Occipital lobe (tissue), 3 donors: ENCODE measurements at places on chromosomes 7 and 10.

DNA sequence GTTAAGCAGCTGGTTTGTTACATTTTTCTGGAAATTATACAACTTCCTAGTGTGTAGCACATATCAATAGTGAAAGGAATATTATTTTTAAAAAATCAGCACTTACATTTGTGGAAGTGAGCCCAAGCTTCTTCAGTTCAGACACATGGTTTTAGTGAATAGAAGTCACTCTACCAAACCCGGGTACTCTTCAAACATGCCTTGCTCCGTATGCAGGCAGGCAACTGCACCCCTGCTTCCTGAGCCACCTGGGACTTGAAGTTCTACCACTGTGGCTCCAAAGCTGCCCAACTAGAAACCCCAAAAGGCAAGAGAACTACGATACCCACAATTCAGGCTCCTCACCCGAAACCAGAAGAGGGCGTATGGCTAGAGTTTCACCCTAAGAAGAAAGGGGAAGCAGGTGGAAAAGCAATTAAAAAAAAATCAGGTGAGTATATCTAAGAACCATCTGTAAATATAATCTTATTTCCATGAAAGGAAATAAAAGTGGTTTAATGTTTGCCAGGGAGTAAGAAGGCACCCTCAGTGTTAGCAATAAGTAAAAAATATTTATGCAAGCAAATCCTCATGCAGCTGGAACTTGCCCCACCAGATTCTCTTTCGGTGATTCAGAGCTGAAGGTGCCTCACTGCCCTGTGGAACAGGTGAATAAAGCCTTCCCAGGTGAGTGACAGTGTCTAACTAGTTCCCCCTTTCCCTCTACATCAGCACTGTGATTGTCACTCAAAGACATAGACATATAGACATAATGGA lies at the start of gene MACC1:
MACC1 (minus strand) TSS at position 192 of the 756 bp plus-strand sequence. CDS start 55,522 bp downstream, outside the sequence.
- no peak for DNase-seq

GRCh38 chr10:110783509-110784107 lies 88.1 kb upstream of the PDCD4 start:
- DNase-seq: no peak

GRCh38 chr10:28948046-28948445 lies 270.7 kb downstream of the BAMBI start:
- DNase-seq: no peak

DNA sequence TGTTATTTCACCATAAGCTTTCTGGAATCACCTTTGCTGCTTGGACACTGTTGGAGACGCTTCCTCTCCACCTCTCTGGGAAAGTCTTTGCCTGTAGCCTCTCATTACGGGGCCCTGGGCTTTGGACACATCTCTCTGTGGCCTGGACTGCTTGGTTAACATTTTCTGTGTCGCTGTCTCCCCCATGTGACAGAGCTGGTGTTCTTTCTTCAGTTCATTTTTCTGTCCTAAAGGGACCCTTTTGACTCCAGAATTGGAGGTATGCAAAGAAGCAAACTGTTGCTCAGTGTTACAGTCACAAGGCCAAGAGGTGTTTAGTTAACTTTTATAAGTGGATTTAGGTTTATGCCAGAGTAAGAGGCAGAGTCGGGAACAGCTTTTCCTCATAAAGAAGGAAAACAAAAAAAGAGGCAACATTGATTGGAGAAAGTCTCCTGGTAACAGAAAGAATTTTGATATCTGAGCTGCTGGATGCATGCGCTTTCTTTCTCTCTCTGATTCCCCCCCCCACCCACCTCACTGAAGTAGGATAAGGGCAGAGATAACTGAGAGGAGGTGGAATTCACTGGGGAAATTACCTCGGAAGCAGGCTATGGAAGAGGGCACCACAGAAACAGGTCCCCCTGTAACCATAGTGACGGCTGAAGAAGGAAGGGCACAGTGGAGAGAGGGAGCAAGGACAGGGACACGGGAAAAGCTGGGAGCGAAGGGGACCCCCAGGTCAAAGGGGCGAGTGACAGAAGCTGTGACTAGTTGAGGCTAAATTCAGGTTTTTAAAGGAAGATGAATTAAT lies 57.8 kb downstream of the LGI1 start:
- no peak for DNase-seq

- no peak for DNase-seq
Observed at GRCh38 chr10:78596556-78596955, 472.2 kb upstream of the ZMIZ1 start.

DNA sequence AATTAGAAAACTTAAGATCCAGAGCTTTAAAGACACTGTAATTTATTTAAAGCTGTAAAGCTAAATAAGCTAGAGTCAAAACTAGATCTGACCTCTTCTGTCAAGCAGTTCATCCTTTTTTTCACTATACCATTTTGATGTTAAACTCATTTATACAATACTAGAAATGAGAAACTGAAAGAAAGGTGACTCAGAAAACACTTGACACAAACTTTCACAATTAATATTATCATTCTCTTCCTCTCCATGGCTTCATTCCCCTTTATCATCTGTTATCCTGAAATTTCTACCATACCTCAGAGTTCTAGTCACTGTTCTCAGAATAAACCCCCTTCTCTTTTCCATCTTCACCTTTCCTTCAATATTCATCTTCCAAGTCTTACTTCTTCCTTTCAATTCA lies 1.3 kb downstream of the FIGNL1 start:
- DNase-seq: no peak

DNA sequence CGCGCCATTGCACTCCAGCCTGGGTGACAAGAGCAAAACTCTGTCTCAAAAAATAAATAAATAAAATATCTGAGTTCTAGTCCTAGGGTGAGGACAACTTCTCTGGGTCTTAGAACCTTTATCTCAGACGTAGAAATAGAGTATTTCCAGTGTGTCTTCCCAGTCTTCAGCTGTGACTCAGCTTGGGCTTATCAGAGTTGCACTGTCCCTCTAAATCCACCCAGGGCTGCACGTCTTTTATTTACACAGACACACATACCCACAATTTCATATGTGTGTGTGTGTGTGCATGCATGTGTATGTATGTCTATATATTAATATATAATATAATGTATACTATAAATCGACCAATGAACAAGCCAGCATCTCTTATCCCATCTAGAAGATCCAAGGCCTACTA lies 13.0 kb upstream of the PDIA4 start:
- no peak for DNase-seq

GRCh38 chr10:28685717-28686116 lies 8.4 kb downstream of the BAMBI start:
- DNase-seq: no peak

- DNase-seq: no peak
Observed at GRCh38 chr10:1297566-1298301, 241.5 kb downstream of the WDR37 start.

DNA sequence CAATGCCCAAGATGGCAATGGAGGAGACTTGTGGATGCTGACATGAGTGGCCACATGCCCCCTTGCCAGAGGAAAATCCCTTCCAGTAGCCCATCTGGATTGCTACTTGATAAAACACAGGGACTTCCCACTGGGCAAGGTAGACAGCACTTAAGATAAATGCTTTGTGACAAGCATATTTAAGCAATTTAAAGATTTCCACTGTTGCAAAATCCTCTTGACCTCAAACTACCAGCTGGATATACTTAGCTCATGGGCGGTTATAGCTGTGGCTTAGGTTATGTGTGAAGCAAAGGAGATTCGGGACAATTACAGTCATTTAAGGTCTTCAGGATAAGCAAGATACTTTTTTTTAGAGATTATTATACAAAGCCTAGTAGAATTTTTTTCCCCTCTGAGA lies 238.1 kb downstream of the BMPER start:
- DNase-seq: no peak

- no peak for DNase-seq
Observed at GRCh38 chr7:30682212-30683083, at the start of gene CRHR2. CRHR2 (minus strand) TSS chr7:30682456; CDS start chr7:30682280, 176 bp downstream.

DNA sequence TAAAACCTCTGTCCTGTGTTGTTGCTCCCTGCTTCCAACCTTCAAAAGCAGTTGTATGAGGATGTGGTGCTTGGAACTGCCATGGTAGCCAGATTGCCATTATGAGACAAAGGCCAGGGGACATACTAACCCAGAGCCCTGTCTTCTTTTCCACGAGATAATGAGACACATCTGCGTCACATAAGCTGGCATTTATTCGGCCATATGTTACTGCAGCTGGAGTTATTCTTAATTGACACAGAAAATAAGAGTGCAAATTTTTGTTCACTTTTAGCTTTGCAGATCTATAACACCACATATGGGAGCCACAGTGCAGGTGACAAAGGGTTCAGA lies 15.5 kb upstream of the PDLIM1 start:
- DNase-seq: no peak

DNA sequence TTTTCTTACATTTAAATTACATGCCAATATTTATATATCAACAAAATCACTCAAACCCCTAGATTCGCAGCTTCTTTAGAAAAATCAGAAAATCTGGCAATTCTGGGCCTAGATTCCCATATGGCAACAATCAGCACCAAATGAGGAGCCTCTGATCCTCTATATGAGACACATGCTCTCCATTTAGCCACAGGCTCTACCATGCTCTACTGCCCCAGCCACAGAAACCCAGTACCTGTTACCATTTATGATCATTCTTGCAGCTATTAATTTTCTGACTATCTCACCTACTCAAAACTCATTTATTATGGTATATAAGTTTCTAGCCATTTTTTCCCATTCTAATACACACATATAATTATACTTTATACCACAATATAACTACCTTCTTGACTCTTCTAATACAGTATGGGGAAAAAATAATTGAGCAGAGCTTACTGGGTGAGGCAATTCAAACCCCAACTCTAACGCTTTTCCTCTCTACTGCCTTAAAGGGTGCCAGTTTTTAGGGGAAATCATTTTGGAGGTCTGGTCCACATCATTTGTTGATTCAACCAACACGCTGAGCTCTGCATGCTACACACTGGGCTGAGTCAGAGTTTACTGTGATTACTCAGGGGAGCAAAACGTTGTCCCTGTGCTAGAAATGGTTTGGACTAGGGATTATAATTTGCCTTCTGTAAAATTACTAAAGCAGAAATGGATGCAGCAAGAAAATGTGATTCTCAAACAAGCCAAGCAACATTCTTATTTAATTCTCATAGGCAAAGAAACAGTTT lies 11.6 kb downstream of the PDLIM1 start:
- DNase-seq: no peak

DNA sequence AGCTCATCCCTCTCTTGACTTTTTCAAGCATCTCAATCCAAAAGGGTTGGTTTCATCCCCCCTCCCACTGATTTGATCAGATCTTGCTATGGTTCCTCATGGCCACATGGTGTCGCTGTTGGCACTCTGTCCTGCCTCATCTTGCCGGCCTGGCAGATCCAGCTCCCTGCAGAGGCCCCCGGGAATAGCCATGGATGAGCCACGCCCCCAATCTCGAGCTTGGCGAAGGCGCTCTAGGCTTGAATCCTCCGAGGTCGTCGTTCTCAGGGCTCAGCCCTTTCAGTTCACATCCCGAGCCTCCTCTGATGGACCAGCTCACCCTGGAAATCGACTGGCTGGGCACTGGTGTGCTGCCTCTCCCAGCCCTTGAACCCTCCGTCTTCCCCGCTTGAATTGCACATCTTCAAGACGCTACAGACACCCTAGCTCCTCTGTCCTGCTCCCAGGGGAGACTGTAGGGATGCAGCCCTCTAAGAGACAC lies 628.7 kb downstream of the TYW1 start:
- DNase-seq: peak; percentile 74

- DNase-seq: no peak
Observed at GRCh38 chr10:19983880-19984565, 167.8 kb downstream of the PLXDC2 start.

GRCh38 chr7:109158246-109158645 lies 588.6 kb downstream of the DNAJB9 start:
- DNase-seq: no peak

DNA sequence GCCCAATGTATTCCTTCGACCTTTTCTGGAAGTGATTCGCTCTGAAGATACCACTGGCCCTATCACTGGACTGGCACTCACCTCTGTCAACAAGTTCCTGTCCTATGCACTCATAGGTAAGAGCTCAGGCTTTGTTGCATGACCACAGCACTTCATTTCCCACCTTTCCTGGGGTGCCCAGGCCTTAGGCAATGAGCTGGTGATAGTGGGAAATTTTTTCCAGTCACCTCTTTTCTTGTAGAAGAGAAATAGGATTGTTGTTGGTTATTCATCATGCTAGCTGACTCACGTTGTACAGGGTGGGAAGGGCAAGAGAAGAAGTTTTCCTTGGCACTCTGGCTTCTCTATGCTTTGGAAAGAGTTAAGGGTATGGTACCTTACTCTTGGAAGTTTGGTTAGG lies 51.4 kb upstream of the NFKB2 start:
- no peak for DNase-seq

- DNase-seq: no peak
Observed at GRCh38 chr10:69893271-69893900, 91.7 kb downstream of the COL13A1 start.

DNA sequence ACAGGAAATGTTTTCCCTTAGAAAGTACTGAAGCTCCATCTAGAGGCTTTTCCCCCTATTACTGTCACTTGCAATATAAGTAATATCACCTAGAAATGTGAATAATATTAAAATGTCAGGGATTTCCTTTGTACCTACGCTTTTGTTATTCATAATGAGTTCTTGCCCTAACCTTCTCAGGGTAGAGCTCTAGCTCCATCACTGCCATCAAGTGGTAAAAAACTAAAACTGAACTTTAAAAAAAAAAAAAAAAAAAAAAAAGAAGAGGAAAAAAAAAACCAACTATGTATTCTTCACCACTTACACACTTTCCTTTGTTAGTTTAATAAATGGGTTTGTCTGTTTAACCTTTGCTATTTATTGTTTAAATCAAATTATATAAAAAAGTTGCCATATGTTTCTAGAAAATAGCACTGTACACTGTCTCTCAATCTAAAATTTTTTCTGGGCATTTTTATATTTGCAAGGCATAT lies 49.9 kb downstream of the DNAJC1 start:
- no peak for DNase-seq

- no peak for DNase-seq
Observed at GRCh38 chr10:78203915-78204818, 170.5 kb downstream of the RPS24 start.

DNA sequence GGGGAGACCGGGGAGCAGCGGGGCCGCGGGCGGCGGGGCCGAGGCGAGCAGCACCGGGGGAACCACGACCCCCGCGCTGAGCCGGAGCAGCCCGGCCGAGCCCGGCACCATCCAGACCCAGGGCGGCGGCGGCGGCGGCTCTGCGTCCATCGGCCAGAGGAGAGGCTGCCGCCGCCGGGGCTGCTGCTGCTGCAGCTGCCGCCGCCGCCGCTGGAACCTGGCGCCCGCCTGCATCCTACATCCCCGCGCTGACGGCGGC lies 190 bp downstream of the TCERG1L start:
- no peak for DNase-seq

DNA sequence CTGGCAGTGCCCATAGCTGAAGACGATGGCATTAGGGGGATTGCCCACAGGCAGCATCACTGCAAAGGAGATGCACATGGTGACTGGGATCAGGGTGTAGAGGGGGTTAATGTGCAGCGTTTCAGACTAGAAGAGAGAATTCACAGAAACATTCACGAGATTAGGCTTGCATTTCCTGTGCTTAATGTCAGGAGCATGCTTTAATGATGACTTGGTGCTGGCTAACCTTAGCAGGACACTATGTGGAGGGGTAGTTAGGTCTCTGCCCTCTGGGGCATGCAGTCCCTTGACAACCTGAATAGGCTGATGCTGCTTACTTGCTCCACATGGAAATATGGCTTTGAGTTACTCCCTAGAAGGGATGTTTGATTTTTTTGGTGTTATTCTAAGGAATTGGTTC lies 21.8 kb downstream of the STMP1 start:
- no peak for DNase-seq
